ENCODE measurements at places on chromosomes 7 and 10.

GRCh38 chr10:75502838-75503237 lies 71.4 kb downstream of the LRMDA start:
- DNase-seq = no peak

GRCh38 chr7:22357311-22358175 lies 589 bp upstream of the RAPGEF5 start:
- no peak for DNase-seq

- no peak for DNase-seq
These were observed 4.2 kb upstream of the CCM2 start for GRCh38 chr7:44995555-44996493.

DNA sequence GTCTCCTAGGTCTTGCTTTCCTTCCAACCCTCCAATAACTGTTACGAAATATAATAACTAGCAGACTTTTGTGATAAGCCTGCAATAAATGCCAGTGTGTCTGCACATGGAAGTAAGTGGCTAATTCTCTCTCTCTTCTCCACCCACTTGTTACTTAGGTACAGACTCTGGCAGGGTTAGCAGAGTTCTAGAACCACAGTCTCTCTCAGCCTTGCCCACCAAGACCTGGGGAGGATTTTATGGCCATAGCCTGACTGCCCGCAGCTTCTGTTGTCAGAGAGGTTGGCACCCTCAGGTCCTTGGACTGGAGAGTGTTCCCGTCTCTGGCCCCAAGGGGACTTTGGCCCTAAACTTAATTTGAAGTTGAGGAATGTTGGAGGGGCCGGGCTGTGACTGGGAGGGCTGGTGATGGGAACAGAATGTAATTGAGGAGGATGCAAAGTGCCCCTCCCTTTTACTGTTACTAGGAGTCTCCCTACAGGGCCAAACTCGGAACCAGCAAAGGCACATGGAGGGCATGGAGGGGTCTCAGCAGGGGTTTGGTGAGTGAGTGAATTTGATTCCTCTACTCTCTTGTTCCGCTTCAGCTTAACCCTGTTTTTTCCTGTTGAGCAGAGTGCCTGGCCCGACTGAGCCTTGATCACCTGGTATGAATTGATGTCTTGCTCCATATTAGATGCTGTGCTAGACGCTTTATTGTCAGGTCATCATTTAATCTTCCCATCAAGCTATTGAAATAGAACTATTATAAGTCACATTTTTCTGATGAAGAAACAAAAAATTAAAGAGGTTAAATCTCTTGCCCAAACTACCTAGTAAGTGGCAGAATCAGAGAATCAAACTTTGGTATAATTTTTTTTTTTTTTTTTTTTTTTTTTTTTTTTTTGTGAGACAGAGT lies 37.0 kb upstream of the LCOR start:
- DNase-seq = no peak

- no peak for DNase-seq
These were observed 15.4 kb upstream of the TMEM243 start for GRCh38 chr7:87234949-87235348.

GRCh38 chr7:17015598-17016031 lies 133.8 kb upstream of the AGR3 start:
- DNase-seq = no peak

DNA sequence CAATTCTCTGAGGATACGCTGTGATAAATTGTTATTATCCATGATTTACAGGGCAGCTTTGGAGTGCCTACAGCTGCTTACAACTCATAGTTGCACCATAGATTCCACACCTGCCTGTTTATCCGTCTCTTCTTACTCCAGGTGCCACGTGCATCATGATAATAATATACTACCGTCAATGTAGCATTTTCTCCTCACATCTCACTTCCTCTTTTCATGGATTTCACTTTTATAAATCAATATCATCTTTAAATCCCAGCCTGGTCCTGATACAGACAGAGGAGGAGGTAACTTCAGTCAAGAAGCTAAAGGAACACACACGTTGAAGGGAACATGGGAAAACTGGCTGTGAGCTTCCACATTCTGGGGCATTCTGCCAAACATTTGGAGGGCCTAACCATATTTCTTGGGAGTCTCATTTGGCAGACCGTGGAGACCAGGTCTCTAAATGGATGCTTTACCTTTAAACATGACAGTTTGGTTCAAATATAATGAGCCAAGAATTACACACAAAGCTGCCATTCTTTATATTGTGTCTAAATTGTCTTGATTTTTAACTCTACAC lies 2.4 kb downstream of the CH25H start:
- no peak for DNase-seq

GRCh38 chr7:516606-517456 lies 2.8 kb downstream of the PDGFA start:
- no peak for DNase-seq

DNA sequence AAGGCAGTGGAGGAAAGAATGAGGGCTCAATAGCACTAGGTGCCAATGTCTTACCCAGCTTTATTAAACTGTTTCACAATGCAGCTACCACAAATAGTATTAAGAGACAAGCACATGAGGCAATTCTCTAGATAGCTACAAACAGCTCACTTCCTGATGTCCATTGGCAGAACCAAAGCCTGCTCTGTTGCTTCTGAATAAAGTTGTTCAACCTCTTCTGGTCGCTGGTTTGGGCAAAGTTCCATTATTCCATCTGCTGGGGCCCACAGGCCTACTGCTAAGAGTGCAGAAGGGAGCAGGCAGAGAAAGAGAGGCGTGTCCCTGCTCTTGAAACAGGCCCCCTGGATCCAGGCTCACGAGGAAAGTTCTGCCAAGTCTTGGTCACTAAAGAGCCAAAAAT lies 173.9 kb downstream of the ZNF438 start:
- peak; percentile 74 for DNase-seq

DNA sequence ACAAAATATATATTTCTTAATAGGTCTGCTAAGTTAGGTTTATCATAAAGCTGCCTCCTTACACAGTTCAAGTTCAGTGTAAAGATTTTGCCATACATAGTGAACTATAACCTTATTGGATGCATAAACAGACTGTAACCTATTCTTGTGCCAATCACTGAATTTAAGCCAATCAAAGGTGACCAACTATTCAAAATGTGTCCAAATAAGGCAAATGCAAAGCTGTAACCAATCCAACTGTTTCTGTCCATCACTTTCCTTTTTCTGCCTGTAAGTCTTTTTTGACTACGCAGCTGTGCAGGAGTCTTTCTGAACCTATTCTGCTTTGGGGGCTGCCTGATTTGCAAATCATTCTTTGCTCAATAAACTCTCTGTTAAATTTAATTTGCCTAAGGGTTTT lies 11.6 kb upstream of the DNMBP start:
- DNase-seq = no peak

- no peak for DNase-seq
These were observed 228.4 kb upstream of the DGKB start for GRCh38 chr7:15130666-15131541.

DNA sequence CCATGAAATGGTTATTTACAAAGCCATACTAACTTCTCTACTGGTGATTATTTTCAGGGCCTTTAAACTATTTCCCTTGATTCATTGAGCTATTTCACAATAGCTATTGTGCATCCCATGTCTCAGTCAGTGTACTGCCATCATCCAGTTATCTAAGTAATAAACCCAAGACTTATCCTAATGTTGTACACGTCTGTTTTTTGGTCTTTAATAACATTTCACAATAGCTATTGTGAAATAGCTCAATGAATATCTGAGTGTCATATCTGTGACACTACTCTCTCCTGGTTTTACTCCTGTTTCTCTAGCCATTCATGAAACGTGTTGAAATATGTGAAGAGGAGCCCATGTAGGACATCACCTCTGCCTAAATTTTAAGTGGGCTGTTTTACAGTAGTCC lies 36.5 kb upstream of the TMEM140 start:
- no peak for DNase-seq

- DNase-seq = no peak
These were observed 35.9 kb downstream of the ITGB1 start for GRCh38 chr10:32922170-32922569.

DNA sequence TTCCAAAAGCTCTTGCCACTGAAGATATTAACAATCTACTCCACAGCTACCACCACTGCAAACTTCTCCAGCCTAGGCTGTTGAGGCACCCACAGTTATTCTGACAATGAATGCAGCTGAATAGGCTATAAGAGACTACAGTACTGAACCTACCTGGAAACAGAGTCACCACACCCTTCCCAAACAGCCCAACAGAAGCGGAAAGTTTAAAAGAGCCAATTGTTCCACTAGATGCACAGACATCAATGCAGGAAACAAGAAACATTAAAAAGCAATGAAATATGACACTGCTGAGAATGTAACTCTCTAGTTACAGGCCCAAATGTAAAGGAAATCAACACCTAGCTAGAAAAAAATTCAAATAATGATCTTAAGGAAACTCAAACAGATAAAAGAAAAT lies 64.5 kb upstream of the PLA2G12B start:
- no peak for DNase-seq

DNA sequence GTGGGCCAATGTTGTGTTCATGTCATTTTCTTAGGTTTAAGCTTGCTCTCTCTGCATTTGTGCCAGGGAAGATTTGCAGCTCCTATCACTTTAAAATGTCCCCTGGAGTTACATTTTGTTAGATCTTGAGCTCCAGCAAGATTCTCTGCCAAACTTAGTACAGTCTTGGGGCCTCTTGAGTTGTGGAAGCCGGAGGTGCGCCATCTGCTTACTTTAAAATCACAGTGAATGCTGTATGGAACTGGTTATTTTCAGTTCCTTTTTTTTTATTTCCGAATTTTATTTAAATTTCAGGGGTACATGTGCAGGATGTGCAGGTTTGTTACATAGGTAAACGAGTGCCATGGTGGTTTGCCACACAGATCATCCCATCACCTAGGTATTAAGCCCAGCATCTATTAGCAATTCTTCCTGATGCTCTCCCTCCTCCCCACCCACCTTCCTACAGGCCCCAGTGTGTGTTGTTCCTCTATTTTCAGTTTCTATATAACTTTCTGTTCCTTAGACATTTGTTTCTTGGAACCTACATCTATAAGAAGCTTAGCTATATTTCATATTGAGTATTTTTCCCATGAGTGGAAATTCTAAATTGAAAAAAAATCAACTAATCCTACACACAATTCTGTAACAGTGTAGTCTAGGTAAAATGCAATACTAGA lies 114.4 kb upstream of the CREB5 start:
- DNase-seq = no peak

DNA sequence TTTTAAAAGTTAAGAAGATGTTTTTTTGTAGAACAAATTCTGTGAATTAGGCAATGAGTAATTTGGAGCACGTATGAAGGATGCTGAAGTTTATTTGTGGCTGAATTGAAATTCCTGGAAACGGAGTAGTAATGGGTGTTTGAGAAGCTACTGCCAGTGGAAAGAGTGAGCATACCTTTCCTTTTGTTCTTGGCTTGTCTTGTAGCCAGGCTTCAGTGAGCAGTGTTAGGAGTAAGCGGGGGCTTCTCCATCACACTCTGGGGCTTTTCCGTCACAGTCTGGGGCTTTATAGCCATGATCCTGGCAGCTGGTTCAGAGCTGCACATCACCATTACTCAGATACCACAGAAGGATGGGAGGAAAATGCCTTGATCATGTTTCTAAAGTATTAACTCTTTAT lies 32.3 kb downstream of the GARS1 start:
- no peak for DNase-seq

GRCh38 chr10:132023092-132023811 lies 41.5 kb upstream of the BNIP3 start:
- peak; percentile 86 for DNase-seq

- no peak for DNase-seq
These were observed 76.3 kb upstream of the GSDME start for GRCh38 chr7:24833549-24833948.

GRCh38 chr7:130490888-130491804 lies 739 bp upstream of the MEST start:
- DNase-seq = no peak

DNA sequence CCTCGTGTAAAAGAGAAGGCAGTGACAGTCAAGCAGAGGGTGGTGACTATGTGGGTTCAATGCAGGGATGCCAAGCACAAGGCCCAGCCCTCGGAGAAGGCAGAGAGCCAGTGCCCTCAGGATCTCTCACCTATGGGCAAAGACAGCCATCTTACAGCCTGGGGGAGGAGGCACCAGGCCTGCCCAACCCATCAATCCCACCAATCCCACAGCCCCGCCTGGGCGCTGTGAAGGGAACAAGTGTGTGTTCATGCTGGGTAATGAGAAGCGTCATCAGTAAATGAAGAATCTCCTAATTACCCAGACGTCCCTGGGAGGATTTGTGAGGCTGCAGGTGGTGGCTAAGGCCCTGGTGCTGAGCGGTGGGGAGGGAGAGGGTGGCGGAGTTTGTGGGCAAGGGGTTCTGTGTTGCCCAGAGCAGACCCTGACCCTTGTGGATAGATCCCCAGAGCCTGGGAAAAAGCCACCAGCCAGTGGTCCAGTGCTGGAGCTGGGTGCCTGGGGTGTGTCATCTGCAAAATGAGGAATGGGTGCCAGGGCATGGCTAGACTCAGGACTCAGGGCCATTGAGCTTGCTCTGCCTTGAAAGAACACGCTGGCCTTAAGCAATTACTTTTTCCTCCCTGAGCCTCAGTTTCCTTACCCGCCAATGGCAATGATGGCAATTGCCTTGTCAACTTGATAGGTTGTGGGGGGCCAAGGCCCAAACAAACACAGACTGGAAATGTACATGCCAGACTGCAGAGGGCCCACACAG lies 128.1 kb upstream of the UNC5B start:
- no peak for DNase-seq

- DNase-seq = no peak
These were observed 33.8 kb downstream of the C10orf53 start for GRCh38 chr10:49713266-49713665.

DNA sequence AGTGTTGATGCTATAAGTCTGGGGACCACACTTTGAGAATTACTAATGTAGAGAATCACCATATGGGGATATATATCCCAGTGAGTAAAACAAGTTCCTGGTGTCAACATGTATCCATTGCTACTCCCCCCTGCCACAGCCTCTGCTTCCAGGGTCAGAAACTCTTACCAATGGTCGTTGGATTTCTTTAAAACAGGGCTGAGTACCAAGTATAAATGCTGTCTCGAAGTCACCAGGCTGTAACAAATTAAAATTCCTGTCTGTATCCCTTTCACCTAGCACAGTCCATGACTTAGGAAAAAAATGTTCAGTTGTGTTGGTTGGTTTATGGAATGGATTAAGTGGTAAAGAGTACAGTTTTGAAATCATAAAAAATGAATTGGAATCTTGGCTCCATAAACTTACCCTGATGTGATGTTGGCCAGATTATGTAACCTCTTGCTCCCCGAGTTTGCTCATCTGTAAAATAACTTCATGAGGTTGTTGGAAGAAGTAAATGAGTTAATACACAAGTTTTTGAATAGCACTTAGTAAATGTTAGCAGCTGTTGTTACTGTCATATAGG lies 364.0 kb upstream of the LRGUK start:
- DNase-seq = no peak

- DNase-seq = no peak
These were observed 36.3 kb downstream of the SCART1 start for GRCh38 chr10:133489816-133490588.

DNA sequence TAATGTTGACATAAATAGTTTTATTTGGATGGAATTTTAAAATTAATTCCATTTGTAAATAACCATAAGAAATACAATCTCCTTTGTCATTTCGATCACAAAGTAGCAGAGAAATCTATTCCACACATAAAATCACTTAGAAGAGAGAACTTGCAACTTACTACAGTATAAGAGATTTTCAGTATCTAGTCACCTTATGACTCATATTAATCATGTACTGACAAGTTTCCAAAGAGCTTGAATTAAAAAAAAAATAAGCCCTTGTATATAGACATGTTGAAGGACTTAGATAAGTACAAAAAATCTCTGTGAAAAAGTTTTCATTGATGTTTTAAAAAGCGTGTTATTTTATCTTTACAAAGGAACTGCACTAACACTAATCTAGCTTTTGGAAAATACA lies 207.1 kb upstream of the ETV1 start:
- no peak for DNase-seq

GRCh38 chr7:148696787-148697186 lies 1.9 kb upstream of the CUL1 start:
- peak; percentile 14 for DNase-seq

All from Kasumi-1 (cell line).